Prostate gland (tissue), 2 donors: ENCODE measurements at places on chromosomes 12 and 14. TPM values are rescaled to one million over a fixed set of nuclear protein-coding genes. Genes with fewer than 3 reads are reported as not detected.
A peak's percentile ranks its signal among the peaks of the same experiment; 100 is the strongest.

Gene TRIM9
- total RNA-seq = 6.5 TPM

DNA sequence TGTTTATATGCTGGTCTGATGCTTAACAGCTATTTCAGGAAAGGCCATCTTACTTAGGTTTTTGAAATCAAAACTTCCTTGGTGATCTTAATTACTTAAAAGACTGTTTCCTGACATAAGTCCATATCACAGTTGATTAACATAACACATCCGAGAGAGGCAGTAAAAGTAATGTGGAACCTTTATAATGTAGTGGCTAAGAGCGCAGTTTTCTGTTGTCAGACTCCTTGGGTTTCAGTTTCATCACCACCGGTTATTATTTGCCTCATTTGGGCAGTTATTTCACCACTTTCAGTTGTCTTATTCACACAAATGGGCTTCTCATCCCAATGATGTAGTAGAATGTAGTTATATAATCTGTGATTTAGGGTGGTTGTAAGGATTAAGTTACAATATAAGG, 30.9 kb downstream of the TBC1D15 start:
- no peak for DNase-seq

Gene ASIC1
- 2.7 TPM for total RNA-seq

DNA sequence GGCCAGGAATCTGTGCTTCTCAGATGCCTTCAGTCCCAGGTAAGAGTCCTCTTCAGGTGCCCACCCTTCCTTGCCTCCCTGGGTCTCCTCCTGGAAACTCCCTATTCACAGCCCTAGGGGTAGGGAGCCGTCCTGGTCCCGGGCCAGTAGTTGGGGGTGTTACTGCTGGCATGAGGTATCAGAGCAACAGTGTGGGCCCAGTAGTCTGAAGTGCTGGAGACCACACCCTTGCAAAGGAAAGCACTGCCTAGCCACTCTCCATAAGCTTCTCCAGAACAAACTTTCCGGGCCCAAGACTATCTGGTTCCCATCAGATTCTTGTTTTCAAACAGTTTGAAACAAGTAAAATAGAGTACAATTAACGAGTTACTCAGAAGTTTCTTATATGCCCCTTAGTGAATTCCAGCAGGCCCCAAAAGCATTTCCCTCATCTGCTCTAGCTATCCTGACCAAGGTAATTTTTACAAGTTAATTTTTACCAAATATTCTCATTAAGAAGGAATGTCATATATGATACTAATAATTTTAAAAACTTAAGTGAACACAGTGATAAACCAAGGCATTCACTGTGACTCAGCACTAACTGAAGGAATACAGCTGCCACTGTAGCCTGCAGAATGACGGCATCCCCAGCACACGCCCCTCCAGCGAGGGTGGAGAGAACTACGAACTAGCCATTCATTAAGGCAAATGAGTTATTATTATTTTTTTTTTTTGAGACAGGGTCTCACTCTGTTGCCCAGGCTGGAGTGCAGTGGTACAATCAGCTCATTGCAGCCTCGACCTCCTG, 49.4 kb downstream of the MOK start:
- DNase-seq = no peak

GRCh38 chr12:83121897-83122622, 435.4 kb downstream of the TMTC2 start:
- DNase-seq = no peak

GRCh38 chr14:76752744-76753143, 8.5 kb upstream of the VASH1 start:
- DNase-seq = no peak

- no peak for DNase-seq
Measured at GRCh38 chr14:80211153-80212022, at the start of gene DIO2. Gene DIO2 (minus strand): TSS chr14:80211504. CDS start chr14:80211472, 32 bp downstream.

DNA sequence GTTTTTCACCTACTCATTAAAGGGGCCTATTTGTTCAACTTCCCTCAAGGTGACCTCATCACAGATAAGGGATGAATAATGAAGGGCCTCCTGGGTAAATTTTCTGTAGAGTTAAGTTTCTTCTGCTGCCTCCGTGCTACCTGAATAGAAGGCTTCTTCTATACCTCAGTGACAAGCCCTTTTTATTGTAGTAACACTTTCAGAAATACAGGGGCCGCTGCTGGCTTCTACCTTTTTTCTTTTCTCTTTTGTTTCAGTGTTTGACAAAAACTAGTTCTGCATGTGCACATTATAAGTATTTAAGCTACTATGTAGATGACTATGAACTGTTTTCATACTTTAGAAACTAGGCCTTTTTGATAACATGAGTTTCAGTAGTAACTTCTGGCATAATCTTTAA, 207.0 kb downstream of the NAV3 start:
- no peak for DNase-seq

Gene ARF3
- total RNA-seq = 92.4 TPM

DNA sequence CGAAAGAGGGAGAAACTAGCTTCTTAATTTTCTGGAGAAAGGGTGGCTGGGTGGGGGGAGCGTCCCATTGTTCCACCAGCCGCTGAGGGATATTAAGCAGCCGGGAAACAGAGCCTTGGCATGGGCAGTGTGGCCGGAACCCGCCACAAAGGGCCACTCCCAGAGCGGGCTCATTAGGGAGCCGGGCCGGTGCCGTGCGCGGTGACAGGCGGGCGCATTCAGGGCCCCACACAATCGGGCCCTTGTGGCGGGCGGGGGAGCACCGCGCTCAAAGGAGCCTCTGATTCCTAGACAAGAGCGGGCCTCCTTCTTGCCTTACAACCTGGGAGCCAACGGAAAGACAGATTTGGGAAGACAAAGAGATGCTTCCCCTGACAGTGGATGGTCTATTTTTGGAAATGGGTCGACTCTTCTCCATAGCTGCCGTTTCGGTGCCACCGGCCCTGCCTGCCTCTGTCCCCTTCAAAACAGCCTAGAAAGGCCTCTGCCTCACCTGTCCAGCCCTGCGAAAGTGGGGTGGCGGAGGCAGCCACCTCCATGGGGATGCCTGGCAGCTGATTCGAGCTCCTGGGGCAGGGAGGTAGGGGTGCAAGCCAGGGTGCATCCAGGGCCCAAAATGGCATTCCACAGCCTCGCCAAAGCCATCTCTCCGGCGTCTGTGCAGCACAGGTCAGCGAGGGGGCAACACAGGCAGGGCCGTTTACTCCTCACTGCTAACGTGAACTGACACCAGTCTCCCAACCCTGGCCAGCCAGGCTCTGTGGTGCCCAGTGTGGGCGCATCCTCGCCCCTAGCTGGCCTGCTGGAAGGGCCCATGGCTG, 10.9 kb downstream of the CCDC85C start:
- DNase-seq = no peak

GRCh38 chr12:29350080-29350479, 30.9 kb downstream of the ERGIC2 start:
- DNase-seq = peak; percentile 34

Gene SLC4A8
- 10.5 TPM for total RNA-seq

Gene RDH16
- 7.8 TPM for total RNA-seq

Gene RIPK3
- 1.9 TPM for total RNA-seq

Gene LRRC10
- not detected for total RNA-seq

DNA sequence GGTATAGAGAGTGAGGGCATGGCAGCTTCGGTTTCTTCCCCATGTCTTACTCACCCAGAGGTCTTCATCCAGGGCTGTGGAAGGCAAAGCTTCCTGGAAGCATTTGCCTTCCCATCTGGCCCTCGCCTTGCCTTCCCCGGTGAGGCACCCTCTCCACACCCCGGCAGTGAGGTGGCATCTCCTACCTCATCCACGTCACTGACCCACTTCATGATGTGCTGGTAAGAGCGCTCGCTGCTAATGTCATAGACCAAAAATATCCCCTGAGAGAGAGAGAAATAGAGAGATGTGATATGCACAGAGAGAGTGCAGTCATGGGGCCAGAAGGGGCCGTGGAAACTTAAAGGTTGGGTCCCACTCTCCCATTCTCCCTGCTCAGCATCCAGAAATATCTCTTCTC, 8.3 kb upstream of the GPX2 start:
- DNase-seq = no peak

Gene OR5AU1
- total RNA-seq = not detected

Gene C12orf54
- 6.0 TPM for total RNA-seq
